Cardiac atrium fibroblast (primary cell): ENCODE measurements at places on chromosomes 13 and 19. TPM values are rescaled to one million over a fixed set of nuclear protein-coding genes. Genes with fewer than 3 reads are reported as not detected.

Gene CACNG6
- 0.16 and 0.72 TPM in 2 replicates for total RNA-seq

Gene KIR3DL2
- not detected in 2 replicates for total RNA-seq

Gene ZNF541
- under 0.01 and 1.1 TPM in 2 replicates for total RNA-seq

Gene ATP7B
- total RNA-seq: 5.2 and 6.0 TPM in 2 replicates

Gene ADPRHL1
- 0.18 and 2.1 TPM in 2 replicates for total RNA-seq

Gene SCGB2B2
- total RNA-seq: 5.2 TPM in 1 of 2 replicates, not detected in the other

Gene SHFL
- total RNA-seq: 25.6 and 27.6 TPM in 2 replicates

Gene ZNF649
- 4.7 and 9.1 TPM in 2 replicates for total RNA-seq

Gene LYL1
- total RNA-seq: 0.36 and 3.6 TPM in 2 replicates

Gene MATK
- not detected in 2 replicates for total RNA-seq

Gene FREM2
- total RNA-seq: not detected in 2 replicates

Gene TTYH1
- 0.16 TPM in 1 of 2 replicates, not detected in the other for total RNA-seq

Gene PNMA8C
- total RNA-seq: not detected in 2 replicates

Gene ZNF433
- 2.9 and 6.6 TPM in 2 replicates for total RNA-seq

Gene ZNF808
- 4.5 and 9.7 TPM in 2 replicates for total RNA-seq

Gene OVOL3
- not detected in 2 replicates for total RNA-seq

Gene NKPD1
- not detected in 2 replicates for total RNA-seq

Gene AZU1
- total RNA-seq: not detected in 2 replicates

Gene LMTK3
- total RNA-seq: 0.49 TPM in 1 of 2 replicates, not detected in the other

Gene POLRMT
- total RNA-seq: 14.3 and 21.5 TPM in 2 replicates

Gene ELANE
- total RNA-seq: 2.4 and 6.9 TPM in 2 replicates

Gene CDK8
- 10.5 and 15.7 TPM in 2 replicates for total RNA-seq

Gene NLRP11
- total RNA-seq: not detected in 2 replicates

Gene RAB8A
- 48.0 and 51.2 TPM in 2 replicates for total RNA-seq

Gene DIAPH3
- 4.9 and 10.5 TPM in 2 replicates for total RNA-seq

Gene ALG11
- 29.8 and 48.9 TPM in 2 replicates for total RNA-seq

Gene FUT1
- 0.32 and 1.1 TPM in 2 replicates for total RNA-seq

Gene FAM32A
- total RNA-seq: 102 TPM in 2 replicates

Gene PROZ
- total RNA-seq: not detected in 2 replicates

Gene TEX101
- total RNA-seq: not detected in 2 replicates

Gene ZBTB32
- total RNA-seq: not detected in 2 replicates

Gene MEDAG
- total RNA-seq: 2.2 and 2.4 TPM in 2 replicates
